IMR-90 (cell line): ENCODE measurements at places on chromosomes 3 and 15.

- H3K27me3 ChIP-seq, result no peaks in the 10 kb centered on the region
- H3K27ac ChIP-seq, result no peak overlapping the region
- no peak overlapping the region for H3K4me3 ChIP-seq
- peaks cover 2% of the 10 kb centered on the region for H3K36me3 ChIP-seq
- H3K4me1 ChIP-seq, result peaks cover 2% of the 10 kb centered on the region; the same call in 1 of the 2 replicates
Measured at GRCh38 chr3:52857133-52857532, 22.3 kb upstream of the MUSTN1 start.

DNA sequence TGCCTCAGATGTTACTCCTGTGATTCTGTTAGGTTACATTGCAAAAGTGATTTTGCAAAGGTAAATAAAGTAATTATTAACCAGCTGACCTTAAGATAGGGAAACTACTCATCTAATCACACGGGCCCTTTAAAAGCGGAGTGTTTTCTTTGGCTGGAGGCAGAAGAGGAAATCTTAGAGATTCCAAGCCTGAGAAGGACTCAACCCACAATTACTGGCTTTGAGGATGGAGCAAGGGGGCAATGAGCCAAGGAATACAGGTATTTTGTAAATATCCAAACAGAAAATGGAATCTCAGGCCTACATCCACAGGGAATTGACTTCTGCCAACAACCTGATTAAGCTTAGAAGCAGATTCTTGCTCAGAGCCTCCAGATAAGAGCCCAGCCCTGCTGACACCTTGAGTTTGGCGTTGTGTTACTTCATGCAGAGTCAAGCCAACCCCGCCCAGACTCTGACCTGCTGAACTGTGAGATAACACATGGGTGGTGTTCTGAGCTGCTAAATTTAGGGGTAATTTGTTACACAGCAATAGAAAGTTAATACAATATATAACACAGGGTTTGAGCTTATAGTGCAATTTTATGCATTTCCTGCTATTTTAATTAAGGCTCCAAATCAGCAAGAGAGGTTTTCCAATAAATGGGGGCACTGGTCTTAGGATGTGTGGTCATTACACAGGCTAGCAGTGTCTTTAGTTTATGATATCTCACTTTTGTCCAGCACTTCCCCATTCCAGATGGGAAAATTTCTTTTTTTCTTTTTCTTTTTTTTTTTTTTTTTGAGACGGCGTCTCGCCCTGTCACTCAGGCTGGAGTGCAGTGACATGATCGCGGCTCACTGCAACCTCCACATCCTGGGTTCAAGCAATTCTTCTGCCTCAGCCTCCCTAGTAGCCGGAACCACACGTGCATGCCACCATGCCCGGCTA, 19.5 kb downstream of the NFKBIZ start:
- no peak overlapping the region for H3K4me3 ChIP-seq
- peak; percentile 58 for DNase-seq
- no peaks in the 10 kb centered on the region for H3K36me3 ChIP-seq
- H3K27ac ChIP-seq, result no peak overlapping the region
- peaks cover 9% of the 10 kb centered on the region for H3K4me1 ChIP-seq

GRCh38 chr15:55743729-55744655, 1.0 kb upstream of the PRTG start:
- no peak overlapping the region for H3K27ac ChIP-seq
- peaks cover 12% of the 10 kb centered on the region for H3K27me3 ChIP-seq
- peaks cover 3% of the 10 kb centered on the region; the same call in 1 of the 2 replicates for H3K4me1 ChIP-seq
- no peaks in the 10 kb centered on the region for H3K36me3 ChIP-seq
- H3K4me3 ChIP-seq, result peak overlapping the region; percentile 71

DNA sequence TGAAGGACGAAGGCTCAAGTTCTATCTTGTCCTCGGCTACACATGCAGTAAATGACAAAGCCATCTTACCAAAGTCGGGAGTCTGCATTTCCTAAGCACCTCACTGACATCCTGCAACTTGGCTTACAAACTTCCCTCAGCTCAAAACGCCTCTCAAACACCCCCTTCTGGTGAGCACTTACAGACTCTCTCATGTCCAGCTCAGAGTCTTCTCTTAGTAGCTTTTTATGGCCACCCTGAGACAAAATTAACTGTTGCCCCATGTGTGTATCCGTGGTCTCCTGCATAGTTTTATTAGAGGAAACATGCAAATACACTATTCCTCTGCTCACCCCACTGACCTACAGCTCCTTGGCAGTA, 819.7 kb downstream of the FHIT start:
- no peaks in the 10 kb centered on the region for H3K27me3 ChIP-seq
- no peaks in the 10 kb centered on the region for H3K36me3 ChIP-seq

- H3K4me3 ChIP-seq, result no peak overlapping the region
- H3K36me3 ChIP-seq, result no peaks in the 10 kb centered on the region
- no peak overlapping the region for H3K27ac ChIP-seq
- H3K27me3 ChIP-seq, result no peaks in the 10 kb centered on the region
- DNase-seq, result no peak
Measured at GRCh38 chr3:191781044-191781443, 320.1 kb downstream of the PYDC2 start.

DNA sequence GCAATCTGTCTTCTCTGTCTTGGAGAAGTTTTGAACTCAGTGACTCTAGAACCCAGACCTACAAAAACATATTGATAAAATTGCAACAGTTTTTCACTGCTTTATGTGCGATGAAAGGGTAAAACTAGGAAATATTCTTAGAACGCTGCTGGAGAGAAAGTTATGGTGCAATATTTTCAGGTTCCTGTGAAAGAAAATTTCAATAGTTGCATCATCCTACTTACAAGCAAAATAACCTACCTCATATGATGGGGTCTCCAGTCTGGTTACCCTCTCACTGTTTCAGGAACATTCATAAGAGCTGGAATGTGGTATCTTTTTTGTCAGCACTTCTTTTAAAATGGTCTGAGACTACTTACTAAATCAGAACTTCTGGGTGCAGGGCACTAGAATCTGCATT, 27.1 kb downstream of the GATM start:
- no peaks in the 10 kb centered on the region; the same call in 1 of the 2 replicates for H3K27me3 ChIP-seq
- DNase-seq, result no peak
- H3K4me3 ChIP-seq, result no peak overlapping the region
- H3K27ac ChIP-seq, result no peak overlapping the region
- H3K36me3 ChIP-seq, result no peaks in the 10 kb centered on the region

DNA sequence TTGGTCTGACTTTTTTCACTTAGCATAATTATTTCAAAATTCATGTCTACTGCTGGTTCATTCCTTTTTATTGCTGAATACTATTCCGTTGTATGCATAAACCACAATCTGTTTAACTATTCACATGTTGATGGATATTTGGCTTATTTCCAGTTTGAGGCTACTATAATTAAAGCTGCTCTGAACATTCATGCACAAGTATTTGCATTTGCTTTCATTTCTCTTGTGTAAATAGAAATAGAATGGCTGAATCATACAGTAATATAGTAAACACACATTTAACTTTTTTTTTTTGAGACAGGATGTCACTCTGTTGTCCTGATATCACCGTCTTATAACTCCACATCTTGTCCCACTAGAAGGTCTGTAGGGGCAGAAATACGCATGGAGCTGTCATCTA, 57.3 kb downstream of the NMNAT3 start:
- DNase-seq, result no peak
- no peak overlapping the region for H3K27ac ChIP-seq
- H3K4me1 ChIP-seq, result no peaks in the 10 kb centered on the region
- no peaks in the 10 kb centered on the region for H3K27me3 ChIP-seq
- no peaks in the 10 kb centered on the region for H3K36me3 ChIP-seq
- no peak overlapping the region for H3K4me3 ChIP-seq

DNA sequence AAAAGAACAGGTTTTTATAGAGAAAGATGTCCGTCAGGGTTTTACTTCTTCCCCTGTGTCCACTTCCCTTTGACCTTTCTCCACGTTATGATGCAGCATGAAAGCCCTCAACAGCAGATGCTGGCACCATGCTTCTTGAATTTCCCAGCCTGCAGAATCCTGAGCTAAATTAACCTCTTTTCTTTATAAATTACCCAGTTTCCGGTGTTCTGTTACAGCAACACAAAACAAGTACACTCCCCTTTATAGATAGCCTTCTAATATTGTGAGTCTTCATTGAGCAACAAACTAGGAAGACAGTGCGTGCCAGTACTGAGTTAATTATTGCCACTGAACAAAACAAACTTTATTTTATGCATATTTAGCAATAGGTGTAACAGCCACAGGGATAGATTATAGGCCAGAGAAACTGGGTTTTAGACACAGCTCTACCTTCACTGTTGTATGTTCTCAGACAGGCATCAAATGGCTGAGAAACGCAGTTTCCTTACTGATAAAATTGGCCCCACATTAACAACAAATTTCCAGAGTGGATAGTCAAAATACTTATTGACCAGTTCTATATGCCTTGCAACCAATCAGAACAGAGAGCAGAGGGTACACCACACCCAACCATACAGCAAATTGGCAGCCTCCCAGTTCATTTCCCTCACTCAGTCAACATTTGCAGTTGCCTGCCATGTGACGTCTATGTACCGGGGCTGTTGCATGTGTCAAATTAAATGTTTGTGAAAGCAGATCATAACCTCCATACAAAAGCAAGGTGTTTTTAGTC, 14.4 kb upstream of the TBL1XR1 start:
- H3K27ac ChIP-seq, result no peak overlapping the region
- no peaks in the 10 kb centered on the region for H3K36me3 ChIP-seq
- H3K4me3 ChIP-seq, result no peak overlapping the region
- DNase-seq, result no peak
- H3K27me3 ChIP-seq, result no peaks in the 10 kb centered on the region
- no peaks in the 10 kb centered on the region for H3K4me1 ChIP-seq

DNA sequence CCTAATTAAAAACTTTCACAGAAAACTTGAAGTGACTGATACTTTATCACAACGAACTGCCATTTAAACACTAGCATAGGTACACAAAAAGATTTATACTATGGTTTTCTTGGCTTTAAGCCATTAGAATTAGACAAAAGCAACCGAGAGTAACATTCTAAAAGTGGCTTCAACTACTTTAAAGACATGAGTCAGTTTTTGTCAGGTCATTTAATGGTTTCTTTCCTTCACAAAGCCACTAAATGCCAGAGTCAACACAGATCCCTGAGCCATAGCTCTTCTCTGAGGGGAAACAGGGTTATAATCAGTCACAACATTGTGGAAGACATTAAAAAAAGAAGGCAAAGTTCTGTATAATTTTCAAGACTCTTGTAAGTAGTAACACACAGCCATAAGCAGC, 54.6 kb downstream of the CAPN3 start:
- DNase-seq, result no peak
- H3K4me3 ChIP-seq, result no peak overlapping the region
- no peak overlapping the region for H3K27ac ChIP-seq
- peaks cover 41% of the 10 kb centered on the region for H3K36me3 ChIP-seq
- no peaks in the 10 kb centered on the region for H3K27me3 ChIP-seq

GRCh38 chr3:126417981-126418530, 23.3 kb downstream of the CFAP100 start:
- peaks cover 25% of the 10 kb centered on the region for H3K27me3 ChIP-seq
- H3K36me3 ChIP-seq, result no peaks in the 10 kb centered on the region
- no peak for DNase-seq
- H3K4me3 ChIP-seq, result no peak overlapping the region
- no peaks in the 10 kb centered on the region; the same call in 1 of the 2 replicates for H3K4me1 ChIP-seq

DNA sequence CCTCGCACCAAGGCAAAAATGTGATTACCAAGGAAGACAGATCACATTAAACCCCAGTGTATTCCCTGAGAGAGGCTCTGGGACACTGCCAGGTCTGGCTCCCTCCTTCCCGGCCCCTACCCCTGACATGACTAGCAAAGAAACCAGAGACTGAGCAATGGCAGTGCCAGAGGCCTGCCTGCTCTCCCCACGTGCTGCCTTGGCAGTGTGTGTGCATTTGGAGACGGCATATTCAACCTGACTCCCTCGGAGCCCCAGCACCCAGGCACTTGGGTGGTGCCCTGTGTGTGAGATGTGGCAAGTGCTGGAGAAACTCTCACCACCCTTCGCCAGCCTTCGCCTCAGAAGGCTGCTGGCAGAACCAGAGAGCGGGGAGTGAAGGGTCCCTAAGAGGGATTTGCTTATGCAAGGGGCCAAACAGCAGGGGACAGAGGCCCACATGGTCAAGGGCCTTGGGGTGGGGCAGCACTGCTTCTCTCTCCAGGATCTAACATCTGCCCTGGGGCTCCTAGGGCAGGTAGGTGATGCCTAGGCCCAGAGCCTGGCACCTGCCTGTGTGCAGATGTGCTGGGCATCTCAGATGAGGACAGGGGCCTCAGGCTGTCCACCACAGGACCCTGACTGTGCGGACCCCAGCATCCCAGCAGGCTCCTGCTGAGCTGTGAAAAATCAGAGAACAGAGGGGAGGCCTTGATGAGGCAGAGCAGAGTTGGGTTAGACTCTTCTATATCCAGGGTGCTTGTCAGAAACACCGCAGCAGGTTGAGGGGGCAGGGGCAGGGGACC, 23.6 kb upstream of the PLXNA1 start:
- H3K27ac ChIP-seq, result no peak overlapping the region
- H3K4me3 ChIP-seq, result no peak overlapping the region
- DNase-seq, result no peak
- peaks cover 15% of the 10 kb centered on the region; the same call in 1 of the 2 replicates for H3K4me1 ChIP-seq

DNA sequence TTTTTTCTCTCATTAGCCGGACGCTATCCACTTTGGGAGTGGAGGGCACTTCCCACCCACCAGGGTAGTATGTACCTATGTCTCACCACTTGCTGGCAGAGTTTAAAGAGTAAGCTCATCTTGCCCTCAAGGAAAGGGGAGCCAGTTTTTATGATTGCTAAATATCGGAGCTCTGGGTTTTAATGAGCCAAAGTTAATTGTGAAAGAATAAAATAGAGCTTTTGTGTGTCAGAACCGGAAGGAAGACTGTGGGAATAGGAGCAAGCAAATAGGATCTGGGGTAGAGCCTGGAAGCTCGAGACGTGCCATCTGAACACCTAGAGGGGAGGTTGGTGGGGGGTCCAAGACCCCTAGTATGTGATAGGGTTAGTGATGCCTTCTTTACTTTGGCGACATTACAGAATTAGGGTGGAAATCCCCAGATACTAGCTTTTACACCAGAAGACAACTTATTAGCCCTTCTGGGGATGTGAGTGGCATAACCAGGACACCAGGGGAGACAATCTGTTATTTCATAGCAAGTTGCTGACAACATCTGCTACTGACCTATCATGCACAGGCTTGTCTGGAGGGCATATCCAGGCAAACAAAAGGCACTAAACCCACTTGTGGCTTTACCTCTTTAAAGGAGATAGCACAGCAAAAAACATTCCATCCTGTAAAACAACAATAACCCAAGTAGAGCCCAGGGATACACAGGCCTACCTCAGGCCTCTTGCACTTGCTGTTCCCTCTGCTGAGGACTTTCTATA, 333.8 kb downstream of the ZNF621 start:
- H3K27ac ChIP-seq, result no peak overlapping the region
- H3K36me3 ChIP-seq, result no peaks in the 10 kb centered on the region
- no peaks in the 10 kb centered on the region for H3K27me3 ChIP-seq
- no peak for DNase-seq
- no peak overlapping the region for H3K4me3 ChIP-seq
- no peaks in the 10 kb centered on the region for H3K4me1 ChIP-seq

DNA sequence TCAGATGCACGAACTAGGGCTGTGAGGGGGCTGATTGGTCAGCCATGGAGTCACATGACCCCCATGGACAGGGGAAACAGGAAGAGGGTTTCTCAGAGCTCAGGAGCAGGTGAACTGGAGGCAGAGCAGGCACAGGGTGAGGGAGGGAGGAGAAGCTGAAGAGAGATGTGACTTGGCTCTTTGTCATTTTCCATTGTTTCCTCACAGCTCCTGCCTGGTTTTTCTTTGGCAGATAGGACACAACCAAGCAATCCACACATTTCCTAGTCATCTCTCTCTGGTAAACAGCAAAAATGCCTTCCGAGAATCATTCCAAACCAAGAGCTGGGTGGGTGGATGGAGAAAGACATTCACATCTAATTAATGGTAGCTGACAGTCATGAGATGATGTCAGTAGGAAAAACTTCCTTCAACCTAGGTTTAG, 43.4 kb upstream of the LMCD1 start:
- H3K36me3 ChIP-seq, result no peaks in the 10 kb centered on the region
- H3K27me3 ChIP-seq, result no peaks in the 10 kb centered on the region
- no peak overlapping the region for H3K4me3 ChIP-seq
- H3K4me1 ChIP-seq, result peaks cover 27% of the 10 kb centered on the region
- H3K27ac ChIP-seq, result peak overlapping the region; percentile 91
